ENCODE measurements at places on chromosomes 12 and 14.

DNA sequence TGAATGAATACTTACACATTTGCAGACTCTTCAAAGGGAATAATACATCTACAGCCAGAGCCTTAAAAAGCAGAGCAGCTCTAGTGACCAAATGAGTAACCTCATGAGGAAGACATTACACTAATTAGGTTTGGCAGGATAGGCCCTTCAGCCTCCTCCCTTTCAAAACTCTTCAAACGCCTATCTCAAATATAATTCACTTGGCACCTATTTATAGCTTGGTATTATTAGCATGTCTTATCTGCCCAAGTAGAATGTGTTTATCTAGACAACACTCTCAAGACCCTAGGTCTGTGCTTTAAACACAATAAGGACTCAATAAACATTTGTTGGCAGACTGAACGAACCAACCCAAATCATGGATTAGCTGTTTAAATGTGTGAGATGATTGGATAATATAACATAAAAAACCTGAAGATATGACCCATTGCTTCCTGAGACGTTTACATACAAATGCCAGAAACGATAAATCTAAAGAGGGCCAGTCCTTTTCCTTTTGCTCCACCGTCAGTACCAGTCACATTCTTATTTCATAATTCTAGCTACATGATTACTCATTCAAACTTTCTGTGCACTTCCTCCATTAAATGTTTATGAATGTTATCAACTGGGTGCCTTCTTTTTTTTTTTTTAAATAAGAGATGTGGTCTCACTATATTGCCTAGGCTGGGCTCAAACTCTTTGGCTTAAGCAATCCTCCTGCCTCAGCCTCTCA lies 123.3 kb downstream of the CEP83 start:
- DNase-seq = no peak

GRCh38 chr12:67757651-67758050 lies 109.1 kb downstream of the DYRK2 start:
- DNase-seq = no peak

GRCh38 chr12:57735952-57736740 lies 2.4 kb downstream of the AGAP2 start:
- DNase-seq = peak; percentile 25

DNA sequence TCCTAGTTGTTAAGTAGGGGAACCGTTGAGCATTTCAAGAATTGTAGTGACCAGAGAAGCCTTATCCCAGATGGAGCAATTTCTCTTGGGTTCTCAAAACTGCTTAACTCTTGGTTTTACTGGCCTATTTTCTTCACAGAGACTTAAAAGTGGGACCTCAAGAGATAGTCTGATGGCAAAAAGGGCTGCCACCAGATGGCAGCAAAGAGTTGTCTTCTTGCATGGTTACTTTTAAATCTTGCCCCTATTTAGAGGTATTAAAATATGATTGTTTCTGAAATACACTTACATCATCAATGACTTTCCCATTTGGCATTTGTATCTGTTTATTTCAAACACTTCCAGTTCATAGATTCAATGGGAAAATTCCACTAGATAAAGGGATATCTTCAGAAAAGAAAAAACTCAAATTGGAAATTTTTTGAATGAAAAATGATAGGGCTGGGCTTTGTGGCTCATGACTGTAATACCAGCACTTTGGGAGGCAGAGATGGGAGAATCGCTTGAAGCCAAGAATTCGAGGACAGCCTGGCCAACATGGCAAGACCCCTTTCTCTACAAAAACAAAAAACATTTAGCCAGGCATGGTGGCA lies 69.9 kb upstream of the CNTN1 start:
- DNase-seq = peak; percentile 77

DNA sequence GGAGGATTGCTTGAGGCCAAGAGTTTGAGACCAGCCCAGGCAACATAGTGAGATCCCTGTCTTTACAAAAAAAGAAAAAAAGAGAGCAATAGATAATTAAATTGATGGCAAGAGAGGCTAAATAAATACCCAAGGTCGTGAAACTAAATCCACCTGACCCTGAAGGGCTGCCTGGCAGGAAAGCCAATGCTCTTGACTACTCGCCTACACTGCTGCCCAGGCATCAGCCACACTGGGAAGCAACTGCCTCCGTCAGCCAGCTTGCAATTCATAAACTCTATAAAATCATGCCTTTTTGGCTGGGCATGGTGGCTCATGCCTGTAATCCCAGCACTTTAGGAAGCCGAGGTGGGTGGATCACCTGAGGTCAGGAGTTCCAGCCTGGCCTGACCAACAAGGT lies 31.7 kb upstream of the RASSF3 start:
- no peak for DNase-seq

DNA sequence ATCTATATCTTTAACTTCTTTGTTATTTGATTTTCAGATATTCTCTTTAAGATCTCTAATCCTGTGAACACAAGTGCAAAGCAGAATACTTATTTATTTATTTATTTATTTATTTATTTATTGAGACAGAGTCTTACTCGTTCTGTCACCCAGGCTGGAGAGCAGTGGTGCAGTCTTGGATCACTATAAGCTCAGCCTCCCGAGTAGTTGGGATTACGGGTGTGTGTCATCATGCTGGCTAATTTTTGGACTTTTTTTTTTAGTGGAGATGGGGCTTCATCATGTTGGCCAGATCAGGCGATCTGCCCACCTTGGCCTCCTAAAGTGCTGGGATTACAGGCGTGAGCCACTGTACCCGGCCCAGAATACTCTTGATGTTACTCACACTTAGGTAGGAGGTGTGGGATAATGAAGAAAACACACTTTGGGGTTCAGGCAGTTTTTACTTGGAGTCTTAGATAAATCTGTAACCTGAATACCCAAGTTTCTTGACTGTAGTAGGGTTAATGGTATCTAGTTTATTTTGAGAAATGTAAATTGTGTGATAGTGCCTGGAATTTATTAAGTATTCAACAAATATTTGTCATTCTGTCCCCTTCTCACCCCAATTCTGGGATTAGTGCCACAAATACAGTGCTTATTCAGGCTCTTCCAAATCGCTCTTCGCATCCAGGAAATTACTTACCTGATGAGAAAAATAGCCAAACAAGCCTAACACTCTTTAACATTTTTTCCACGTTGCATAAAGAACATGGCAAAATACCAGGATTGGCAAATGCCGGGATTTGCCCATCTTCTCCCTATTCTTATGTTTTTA lies 33.0 kb downstream of the METAP2 start:
- no peak for DNase-seq

DNA sequence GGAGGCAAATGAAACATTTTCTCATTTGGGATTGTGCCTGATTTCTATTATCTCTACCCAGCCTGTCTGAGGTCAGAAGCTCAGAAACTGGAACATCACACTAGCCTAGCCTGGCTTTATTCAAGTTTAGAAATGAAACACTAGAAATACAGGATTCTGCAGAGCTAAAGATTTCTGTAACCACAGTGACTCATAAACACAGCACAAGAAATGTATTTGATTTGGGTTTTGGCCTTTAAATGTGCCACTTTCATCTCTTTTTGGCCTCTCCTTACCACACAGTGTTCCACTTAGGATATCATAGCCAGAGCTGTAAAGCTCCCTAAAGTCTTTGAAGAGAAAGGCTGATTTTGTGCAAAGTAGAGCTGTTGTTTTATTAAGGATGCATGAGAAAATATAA lies 307.5 kb downstream of the EMP1 start:
- no peak for DNase-seq

DNA sequence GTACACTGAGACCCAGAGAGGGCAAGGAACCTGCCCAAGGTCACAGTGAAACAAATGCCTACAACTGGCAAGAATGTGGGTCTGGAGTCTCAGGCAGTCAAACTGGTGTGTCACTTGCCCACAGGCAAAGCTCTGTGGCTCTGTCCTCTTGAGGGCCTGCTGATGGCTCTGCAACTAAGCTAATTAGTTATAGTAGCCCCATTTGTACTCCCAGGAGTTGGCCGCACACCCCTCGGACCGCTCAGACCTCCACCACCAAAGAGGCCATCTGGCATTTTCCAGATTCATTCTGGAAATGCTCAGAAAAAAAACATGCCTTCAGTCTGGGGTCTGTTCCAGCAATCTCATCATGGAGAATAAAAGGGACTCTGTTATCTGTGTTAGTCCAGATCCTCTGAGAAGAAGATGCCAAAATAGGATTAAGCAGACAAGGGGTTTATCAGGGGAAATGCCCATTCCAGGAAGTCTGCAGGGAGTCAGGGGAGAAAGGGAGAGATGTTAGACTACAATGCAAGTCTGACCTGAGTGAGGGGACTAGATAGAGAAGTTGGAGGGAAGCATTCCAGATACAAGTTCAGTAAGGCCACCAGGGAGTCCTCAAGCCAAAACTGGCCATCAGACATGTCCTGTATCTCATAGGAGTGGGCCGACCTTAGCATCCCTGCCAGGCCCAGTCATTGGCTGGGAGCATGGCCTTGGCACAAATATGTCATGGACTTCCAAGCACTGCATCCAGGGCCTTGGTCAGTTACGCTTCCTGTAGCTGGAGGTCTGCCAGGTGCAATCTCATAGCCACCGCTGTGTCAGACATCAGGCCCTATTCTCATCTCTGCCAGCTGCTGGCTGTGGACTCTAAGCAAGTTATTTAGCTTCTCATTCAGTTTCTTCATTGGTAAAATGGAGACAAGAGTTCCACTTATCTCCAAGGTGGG lies 15.4 kb upstream of the OAS1 start:
- DNase-seq = peak; percentile 22

DNA sequence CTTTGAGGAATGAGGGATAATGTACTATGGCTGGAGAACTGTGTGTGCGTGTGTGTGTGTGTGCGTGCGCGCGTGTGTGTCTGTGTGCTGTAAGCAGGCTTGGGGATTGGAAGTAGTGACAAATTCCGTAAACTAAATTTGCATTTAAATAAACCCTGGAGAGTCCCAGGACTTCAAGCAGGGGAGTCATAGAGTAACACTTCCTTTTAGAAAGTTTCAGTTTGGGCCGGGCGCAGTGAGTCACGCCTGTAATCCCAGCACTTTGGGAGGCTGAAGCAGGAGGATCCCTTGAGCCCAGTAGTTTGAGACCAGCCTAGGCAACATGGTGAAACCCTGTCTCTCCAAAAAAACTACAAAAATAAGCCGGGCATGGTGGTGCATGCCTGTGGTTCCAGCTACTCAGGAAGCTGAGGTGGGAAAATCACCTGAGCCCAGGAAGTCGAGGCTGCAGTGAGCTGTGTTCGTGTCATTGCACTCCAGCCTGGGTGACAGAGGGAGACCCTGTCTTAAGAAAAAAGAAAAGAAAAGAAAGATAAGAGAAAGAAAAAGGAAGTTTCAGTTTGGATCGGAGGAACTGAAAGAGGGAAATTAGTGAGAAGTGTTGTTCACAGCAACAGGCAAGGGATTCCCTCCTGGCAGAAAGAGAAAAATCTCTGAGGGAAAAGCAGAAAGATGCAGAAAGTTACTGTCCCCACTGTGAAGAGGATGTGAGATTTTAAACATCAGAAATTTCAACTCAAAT lies 222.7 kb upstream of the SOX5 start:
- no peak for DNase-seq

- DNase-seq = peak; percentile 43
Measured at GRCh38 chr12:7113389-7113871, 4.4 kb upstream of the C1RL start.

DNA sequence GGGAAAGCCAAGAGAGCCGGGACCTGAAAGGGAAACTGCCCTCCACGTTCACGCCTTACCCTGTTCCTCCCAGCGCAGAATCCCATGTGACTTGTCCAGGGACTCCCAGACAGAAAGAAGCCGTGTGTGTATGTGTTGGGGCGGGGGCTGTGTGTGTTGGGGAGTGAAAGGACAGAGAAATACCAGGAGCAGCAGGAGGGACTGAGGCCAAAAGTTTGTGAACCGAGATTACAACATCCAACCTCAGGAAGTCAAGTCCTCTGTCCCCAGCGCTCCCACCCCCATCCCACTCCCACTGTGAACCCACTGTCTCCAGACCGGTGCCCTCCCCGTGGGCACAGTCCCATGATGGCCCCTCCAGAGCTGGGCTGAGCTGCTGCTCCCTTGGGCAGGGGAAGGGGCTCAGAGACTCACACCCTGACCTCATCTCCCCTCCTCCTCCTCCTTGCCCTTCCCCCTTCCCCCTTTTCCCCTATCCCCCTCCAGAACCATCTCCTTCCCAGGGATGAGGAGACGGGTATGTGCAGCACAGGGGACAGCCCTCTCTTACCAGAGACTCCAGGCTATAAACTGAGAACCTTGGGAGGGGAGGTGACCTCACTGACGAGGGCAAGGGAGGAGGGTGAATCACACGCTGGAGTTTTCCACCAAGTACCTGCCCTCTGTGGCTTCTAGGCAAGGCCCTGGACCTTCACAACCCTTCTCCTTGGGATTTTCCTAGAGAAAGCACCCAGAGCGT lies at the start of gene SLC6A12:
TSS of gene SLC6A12 (minus strand) at position 155 of the 739 bp plus-strand sequence. CDS start 4,171 bp downstream, outside the sequence.
- no peak for DNase-seq

- no peak for DNase-seq
Measured at GRCh38 chr12:46660719-46661109, 165.1 kb downstream of the SLC38A4 start.

GRCh38 chr12:11805680-11806079 lies 156.2 kb downstream of the ETV6 start:
- no peak for DNase-seq

DNA sequence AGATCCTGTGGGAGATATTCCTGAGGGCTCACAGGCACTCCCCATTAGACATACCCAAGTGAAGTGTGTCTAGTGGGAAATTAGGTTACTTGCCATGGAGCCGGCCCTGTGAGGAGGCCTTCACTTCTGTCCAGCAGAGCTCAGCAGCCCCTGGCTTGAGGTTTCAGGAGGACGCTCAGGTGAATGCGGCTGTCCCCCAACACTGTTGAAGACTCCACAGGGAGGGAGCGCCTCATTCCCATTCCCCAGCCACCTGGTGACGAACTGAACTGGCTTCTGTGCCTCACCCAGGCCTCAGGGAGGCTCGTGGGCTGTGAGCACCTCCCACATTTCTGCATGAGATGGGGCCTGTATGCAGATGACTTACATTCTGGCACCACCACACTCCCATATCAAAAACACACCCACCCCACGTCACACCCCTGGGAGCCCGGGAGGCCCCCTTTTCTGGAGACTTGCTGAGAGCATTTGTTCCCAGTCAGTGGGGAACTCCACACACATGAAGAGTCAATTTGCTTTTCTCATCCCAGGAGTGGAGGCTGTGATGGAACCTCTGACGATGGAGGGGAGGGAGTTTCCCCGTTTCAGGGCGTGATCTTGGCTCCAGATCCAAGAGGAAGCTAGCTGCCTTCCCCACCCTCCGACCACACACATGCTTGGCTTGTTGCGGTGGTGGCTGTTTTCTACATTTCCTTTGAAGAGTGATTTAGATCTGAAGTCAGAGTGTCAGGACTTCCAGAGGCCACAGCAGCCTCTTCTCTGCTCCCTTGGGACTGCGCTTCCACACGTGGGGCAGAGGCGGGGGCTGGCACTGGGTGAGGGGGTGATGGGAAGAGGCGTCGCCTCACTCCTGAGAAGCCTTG lies 120.7 kb downstream of the ADGRD1 start:
- no peak for DNase-seq

- no peak for DNase-seq
Measured at GRCh38 chr12:53160000-53160399, 20.5 kb upstream of the ZNF740 start.
